ENCODE measurements at places on chromosomes 16 and 17. TPM values are rescaled to one million over a fixed set of nuclear protein-coding genes. Genes with fewer than 3 reads are reported as not detected.

DNA sequence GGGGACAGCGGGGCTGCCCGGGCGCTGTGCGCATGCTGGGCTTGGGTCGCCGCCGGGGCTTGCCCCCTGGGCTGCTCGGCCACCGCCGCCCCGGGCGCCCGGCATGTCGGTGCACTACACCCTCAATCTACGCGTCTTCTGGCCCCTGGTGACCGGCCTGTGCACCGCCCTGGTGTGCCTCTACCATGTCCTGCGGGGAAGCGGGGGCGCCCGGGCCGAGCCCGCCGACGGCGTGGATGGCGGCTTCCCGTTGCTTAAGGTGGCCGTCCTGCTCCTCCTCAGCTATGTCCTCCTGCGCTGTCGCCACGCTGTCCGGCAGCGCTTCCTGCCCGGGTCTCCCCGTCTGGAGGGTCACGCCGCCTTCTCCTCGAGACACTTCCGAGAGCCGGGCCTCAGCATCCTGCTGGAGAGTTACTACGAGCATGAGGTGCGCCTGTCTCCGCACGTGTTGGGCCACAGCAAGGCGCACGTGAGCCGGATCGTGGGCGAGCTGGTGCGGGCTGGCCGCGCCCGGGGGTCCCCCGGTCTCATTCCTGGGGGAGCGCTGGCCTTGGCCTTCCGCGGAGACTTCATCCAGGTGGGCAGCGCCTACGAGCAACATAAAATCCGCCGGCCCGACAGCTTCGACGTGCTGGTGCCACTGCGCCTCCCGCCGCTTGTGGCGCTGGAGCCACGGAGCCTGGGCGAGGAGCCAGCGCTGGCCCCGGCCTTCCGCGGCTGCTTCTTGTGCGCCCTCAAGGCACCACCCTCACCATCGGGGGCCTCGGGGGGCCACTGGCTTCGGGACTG is 789 bp downstream of the ITPRIPL2 start:
- peaks cover 28% of the 10 kb centered on the region for H3K4me1 ChIP-seq
- peak overlapping the region; percentile 76 for H3K4me3 ChIP-seq
- peak overlapping the region; percentile 95 for H3K27ac ChIP-seq
- peaks cover 10% of the 10 kb centered on the region for H3K36me3 ChIP-seq
- DNase-seq, result peak; percentile 78

DNA sequence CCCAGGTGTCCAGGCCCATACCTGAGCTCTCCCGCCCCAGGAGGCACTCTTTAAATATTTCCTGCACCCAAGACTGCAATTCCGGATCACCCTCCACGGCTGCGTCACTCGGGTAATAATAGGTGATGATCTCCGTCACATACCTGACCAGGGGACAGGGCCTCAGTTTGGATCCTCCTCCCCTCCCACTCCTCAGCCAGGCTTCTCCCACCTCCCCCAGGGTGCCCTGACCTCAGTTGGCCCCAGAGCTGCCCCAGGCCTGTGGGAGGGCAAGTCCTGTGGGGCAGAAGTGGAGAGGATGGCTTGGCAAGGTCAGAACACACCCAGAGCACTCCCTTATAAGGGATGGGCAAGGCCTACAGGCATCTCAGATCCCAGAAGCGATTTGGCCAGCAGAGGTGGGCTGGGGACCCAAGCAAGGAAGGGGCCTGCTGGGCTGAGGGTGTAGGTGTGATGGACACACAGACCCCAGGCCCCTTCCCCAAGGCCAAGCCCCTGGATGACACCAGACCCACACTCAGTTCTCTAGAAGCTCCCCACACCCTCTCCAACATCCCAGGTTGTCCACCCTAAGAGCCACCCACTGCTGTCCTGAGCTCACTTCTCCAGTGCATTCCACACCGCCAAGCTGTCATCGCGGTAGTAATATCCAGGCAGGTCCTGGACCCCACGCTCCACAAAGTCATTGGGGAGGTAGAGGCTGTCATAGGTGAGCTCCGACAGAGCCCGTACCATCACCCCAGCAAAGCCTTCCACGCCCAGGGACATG is 11.8 kb downstream of the ALOX12B start:
- H3K36me3 ChIP-seq, result no peaks in the 10 kb centered on the region
- peaks cover 56% of the 10 kb centered on the region for H3K27me3 ChIP-seq
- no peak overlapping the region for H3K27ac ChIP-seq
- no peak overlapping the region for H3K4me3 ChIP-seq
- peaks cover 2% of the 10 kb centered on the region for H3K4me1 ChIP-seq

PDILT gene
- not detected for total RNA-seq

DNA sequence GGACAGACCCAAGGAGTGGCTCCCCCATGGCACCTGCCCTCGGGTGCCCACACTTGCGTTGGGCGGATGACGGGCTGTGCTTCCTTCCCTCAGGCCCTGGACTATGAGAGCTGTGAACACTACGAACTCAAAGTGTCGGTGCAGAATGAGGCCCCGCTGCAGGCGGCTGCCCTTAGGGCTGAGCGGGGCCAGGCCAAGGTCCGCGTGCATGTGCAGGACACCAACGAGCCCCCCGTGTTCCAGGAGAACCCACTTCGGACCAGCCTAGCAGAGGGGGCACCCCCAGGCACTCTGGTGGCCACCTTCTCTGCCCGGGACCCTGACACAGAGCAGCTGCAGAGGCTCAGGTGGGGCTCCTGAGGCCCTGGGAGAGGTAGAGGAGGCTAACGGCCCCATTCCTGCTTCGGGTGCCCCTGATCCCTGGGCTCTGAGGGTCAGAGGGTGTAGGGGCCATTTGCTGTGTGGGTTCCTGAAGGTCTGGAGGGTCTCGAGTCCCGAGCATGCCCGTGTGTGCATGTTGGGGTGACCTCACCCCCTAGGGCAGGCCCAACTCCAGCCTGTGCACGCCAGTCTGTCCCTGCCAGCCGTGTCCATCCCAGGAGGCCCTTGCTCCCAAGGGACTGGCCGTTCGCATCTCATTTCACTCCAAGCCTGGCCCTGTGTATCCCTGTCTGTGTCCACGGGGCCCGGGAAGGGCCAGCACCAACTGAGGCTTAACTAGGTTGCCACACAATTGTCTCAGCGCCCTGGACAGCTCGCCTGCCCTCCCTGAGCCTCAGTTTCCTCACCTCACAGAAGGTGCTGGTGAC is 10.0 kb downstream of the SLC22A31 start:
- H3K27ac ChIP-seq, result no peak overlapping the region
- H3K4me1 ChIP-seq, result no peaks in the 10 kb centered on the region

PRAC2 gene
- total RNA-seq, result not detected

- no peaks in the 10 kb centered on the region for H3K27me3 ChIP-seq
- peaks cover 14% of the 10 kb centered on the region for H3K4me1 ChIP-seq
- H3K4me3 ChIP-seq, result no peak overlapping the region
- no peak for DNase-seq
These were observed 47.5 kb upstream of the RRN3 start for GRCh38 chr16:15141586-15141985.

DNA sequence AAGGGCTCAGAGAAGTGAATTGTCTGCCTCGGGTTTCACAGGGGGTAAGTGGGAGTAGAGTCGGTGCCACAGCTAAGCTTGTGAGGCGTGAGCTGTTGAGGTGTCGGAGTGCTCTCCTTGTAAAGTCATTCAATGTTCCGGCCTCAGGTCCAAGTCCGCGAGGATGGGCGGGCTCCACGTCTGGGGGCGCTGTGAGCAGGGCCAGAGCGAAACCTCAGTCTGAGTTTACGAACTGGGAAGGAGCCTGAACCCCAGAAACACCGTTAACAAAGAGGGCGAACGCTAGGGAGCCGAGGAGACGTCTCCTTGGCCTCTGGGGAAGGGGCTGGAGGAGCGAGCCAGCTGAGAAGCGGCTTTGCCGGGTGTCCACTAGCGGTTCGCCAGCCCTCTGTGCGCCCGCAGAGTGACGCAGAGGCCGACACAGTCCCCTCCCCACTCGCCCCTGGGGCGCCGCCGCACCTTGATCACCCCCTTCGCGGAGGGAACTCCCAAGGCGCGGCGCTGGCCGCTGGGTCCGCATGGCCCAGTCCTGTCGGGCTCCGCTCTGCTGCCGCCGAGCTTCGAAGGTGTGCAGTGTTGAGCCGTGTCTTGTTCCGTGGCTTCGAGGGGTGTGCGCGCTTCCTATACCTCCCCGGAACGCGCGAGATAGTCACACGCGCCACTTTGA is 4.9 kb downstream of the IRX3 start:
- H3K36me3 ChIP-seq, result no peaks in the 10 kb centered on the region
- no peaks in the 10 kb centered on the region for H3K4me1 ChIP-seq
- no peak overlapping the region for H3K4me3 ChIP-seq
- H3K27me3 ChIP-seq, result peaks cover 47% of the 10 kb centered on the region
- no peak overlapping the region for H3K27ac ChIP-seq

DPEP2NB gene
- not detected for total RNA-seq

CLEC19A gene
- total RNA-seq, result not detected

DNA sequence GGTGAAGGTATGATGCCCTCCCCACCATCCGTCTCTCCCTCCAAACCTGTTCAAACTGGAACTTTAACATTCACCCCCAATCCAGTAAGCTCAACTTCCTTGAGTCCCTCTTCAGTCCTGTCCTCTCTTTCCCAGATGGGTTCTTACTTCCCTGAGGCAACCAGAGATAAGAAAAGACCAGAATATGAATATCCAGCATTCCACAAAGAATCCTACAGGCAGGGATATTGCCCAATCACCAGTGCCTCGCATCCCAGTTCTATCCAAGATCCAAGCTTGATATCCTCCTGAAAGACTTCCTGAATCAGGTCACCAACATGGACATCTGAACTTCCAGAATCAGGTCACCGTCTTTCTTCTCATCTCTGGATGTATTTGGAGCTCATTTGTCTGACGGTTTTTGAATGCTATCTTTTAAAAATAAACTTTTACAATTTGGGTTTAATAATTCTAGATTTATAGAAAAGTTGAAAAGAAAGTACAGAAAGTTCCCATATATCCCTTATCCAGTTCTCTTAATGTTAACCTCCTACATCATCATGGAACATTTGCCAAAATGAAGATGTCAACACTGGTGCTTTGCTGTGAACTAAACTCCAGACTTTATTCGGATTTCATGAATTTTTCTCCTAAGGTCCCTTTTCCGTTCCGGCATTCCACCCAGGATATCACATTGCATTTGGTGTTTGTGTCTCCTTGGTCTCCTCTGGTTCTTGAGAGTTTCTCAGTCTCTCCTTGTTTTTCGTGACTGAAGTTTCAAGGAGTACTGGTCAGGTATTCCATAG is 13.7 kb upstream of the COL1A1 start:
- peaks cover 42% of the 10 kb centered on the region for H3K4me1 ChIP-seq
- no peaks in the 10 kb centered on the region for H3K27me3 ChIP-seq
- DNase-seq, result no peak
- no peaks in the 10 kb centered on the region for H3K36me3 ChIP-seq
- H3K27ac ChIP-seq, result no peak overlapping the region
- H3K4me3 ChIP-seq, result no peak overlapping the region

GRCh38 chr17:42647778-42648177 is 11.3 kb upstream of the TUBG2 start:
- no peaks in the 10 kb centered on the region for H3K4me1 ChIP-seq
- peaks cover 4% of the 10 kb centered on the region for H3K27me3 ChIP-seq
- DNase-seq, result no peak
- H3K4me3 ChIP-seq, result no peak overlapping the region
- H3K36me3 ChIP-seq, result no peaks in the 10 kb centered on the region
- no peak overlapping the region for H3K27ac ChIP-seq
